Pancreas (tissue), 10 donors: ENCODE measurements at places on chromosomes 2 and 18. TPM values are rescaled to one million over a fixed set of nuclear protein-coding genes. Genes with fewer than 3 reads are reported as not detected.

- no peak for DNase-seq
Observed at GRCh38 chr2:196195758-196196157, 24.4 kb upstream of the STK17B start.

DNA sequence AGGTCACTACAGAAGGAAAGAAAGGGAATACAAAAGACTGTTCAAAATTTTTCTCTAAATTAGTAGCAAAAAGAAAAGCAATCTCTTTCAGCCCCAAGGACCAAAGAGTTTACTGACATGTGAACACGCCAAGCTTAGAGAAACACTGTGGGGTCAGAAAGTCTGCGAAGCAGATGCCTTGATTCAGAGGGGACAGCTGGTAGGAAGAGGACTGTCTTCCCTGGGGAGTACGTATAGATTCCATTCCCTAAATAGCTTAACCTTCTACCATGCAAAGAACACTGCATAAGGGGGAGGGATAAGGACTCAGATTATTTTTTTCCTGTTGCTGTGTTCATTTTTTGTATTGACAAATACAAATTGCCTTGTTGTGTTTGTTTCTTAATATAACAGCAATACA lies 96.1 kb downstream of the IRS1 start:
- DNase-seq: no peak

DNA sequence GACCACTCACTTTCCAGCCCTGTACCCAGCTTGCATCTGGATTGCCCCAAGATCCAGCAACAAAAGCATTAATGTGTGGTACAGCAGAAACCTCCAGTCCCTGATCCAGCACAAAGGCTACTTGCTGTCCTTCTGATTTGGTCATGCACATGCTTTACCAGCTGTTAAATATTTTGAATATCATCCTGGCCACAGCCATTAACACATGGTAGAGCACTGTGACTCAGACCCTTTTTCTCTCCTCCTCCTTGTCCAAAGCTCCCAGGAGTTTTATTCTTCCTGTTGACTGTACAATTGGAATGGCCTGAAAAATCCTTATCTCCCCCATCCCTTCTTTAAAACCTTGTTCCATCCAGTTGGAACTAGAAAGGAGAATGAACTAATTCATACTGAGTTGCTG lies 419.7 kb upstream of the TNP1 start:
- DNase-seq: no peak

GRCh38 chr2:222982010-222982908 lies 69.7 kb upstream of the KCNE4 start:
- peak; percentile 79 for DNase-seq

GRCh38 chr2:6676241-6676640 lies 189.5 kb downstream of the CMPK2 start:
- no peak for DNase-seq

DNA sequence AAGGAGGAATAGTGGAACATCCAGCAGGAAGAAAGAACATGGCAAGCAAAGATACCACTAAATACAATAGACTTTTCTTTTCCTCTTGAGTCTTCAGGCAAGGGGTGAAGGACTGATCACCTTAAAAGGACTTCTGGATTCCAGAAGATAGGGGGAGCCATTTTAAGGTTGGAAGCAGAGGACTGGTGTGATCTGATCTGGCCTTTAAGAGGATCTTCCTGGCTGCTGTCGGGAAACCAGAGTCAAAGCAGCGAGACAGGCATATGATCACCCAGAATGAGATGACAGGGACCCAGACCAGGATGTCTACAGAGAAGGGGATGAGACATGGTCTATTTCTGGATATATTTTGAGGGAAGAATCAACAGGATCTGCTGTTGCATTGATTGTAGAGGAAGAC lies 558.0 kb downstream of the STK39 start:
- no peak for DNase-seq

DNA sequence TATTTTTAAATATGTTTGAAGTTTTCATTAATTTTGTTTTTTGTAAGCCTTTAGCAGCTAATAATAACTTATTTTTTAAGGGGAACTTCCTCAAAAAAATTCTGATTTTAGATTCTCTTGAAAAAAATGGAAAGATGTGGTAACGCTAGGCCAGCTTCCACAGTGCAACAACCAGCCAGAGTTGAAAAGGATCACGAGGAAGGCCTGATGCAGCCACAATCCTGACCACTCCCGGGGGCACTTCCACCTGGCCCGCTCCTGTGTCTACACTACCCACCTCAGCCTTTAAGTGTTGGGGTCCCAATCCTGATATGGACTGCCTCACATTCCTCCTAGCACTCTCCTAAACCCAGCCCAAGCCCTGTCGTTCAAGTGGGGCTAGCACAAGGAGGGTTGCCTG lies 101.1 kb downstream of the TMEM17 start:
- no peak for DNase-seq

DNA sequence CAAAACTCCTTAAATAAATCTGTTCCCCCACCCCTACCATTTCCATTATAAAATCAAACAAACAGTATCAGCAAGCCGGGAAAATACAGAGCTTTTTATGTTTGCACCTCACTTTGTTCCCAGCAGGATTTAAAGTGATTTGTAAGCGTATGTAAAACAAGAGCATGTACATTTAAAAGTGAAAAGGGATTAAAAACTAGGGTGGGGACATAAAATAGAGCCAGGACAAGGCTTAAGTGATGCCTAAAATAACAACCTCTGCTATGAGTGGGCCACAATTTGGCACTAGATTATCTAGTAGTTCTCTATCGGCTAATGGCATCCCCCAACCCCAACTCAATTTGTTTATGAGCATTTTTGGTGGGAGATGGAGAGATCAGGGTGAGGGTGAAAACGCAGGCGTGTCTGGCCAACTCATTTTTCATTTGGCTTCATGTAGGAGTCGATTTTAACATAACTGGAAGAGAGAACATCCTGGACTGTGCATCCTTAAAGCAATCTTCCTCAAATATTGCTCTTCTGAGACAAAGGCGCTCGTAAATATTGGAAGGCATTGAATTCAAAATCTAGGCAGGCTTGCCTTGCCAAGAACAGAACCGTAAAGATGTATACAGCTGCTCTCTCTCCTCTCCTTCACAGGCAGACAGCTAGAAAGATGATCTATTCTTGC lies 34.5 kb upstream of the TSPYL6 start:
- DNase-seq: no peak

DNA sequence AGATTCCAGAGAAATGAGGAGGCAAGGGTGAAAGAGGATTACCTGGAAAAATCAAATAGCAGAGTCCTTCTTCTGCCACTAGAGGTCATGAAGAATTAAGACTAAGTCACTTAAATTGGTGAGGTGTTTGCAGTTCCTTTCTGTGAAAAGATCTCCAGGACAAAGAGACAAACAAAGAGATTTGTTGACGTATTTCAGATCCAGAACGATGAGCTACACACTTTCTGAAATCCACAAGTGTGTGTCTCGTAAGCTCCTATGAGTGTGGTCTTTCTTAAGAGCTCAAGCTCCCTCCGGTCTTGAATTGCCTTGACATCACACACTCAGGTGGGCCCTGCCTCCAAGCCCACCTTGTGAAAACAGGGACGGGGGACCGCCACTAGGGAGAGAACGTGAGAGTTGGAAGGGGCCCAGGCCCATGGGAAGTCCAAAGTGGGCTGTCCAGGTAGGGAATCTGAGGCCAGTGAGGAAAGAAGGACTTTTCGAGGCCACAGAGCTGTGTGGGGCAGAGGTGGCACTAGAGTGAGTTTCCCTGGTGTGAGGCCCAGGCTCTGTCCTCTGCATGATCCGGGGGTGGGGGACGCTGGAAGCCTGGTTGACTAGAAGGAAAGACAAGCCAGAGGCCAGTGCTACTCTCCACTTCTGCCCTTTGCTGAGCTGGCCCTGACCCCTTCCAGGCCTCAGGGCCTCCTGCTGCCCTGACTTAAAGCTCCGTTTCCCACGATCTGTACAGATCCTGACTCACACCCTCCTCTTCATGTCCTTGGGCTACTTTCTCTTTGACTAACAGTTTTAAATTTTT lies 168.1 kb upstream of the NCK2 start:
- DNase-seq: no peak

DNA sequence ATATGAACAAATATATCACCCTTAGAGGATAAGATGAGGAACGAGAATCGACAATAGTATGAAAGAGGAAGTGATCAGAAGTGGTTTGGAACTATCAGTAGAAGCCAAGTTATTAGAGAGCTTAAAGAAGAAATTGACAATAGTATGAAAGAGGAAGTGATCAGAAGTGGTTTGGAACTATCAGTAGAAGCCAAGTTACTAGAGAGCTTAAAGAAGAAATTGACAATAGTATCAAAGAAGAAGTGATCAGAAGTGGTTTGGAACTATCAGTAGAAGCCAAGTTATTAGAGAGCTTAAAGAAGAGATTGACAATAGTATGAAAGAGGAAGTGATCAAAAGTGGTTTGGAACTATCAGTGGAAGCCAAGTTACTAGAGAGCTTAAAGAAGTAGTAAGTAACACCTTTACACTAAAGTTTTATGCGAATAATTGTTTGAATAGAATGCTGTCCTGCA lies 175.5 kb downstream of the ZNF407 start:
- no peak for DNase-seq

DNA sequence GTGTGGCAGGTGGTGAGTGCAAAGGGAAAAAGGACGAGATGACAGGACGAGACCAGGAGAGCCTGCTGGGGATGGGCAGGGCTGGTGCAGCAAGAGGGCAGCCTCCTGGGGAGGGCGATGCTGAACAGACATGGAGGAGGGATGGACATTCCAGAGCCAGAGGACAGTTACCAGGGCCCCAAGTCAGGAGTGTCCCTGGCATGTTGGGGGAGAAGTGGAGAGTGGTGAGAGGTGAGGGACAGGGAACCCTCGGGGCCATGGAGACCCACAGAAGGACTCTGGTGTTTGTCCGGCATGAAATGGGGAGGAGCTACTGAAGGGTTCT lies 19.0 kb downstream of the MTERF4 start:
- no peak for DNase-seq

DNA sequence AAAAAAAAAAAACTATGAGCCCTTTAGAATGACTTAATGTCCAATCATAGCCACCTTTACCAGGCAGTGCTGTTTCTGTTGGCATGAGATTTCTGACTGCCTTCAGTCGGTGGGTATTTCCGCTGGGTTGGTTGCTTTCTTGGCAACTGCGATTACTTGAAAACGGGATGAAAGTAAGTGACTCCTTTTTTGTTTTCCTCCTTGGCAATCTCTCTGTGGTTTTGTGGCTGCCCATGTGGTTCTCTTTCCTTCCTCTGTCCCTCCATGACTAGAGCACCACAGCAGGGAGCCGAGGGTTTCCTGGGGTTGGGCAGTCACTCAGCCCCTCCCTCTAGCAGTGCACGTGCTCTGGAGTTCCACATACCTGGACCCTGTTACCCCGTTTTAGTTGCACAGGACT lies 112.1 kb downstream of the KLHL29 start:
- DNase-seq: no peak

DNA sequence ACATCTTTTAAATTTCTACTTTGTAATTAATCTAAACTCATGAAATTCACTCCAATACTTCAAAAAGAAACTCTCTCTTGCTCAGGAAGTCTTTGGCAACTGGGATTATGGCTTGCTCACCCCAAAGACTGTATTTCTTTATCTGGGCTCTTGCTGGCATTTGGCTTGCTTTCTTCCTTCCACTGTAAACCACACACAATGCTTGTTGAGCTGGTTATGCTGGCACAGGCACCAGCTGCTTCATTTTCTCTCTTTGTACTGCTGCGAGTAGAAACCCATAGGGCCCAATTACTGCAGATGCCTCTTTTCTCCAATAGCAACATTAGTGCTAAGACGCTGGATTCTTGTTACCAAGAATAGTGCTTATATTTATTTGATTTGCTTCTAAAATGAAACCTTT lies 51.4 kb downstream of the SLC38A11 start:
- DNase-seq: no peak

DNA sequence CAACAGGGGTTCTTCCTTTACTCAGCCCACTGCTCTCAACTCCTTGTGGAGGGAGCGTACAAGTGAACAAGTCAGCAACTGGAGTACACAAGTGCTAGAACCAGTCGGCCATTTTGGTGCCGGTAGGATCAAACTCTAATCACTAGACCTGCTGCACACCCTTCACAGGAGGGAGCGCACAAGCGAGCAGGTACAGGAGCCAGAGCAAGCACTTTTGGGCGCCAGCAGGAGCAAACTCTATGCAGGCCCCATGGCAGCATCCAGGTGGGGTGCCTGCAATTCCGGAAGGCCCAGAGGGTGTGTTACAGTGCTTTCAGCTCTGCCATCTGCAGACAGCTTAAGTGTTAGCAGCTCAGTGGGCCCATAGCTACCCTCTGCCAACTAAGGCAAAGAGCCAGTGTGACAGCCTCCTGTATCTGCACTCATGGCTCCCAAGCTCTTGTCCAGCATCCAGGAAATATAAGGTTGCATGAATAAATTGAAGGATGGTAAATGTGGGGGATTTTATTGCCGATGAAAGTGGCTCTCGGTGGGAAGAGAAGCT lies 426.1 kb downstream of the DCC start:
- DNase-seq: no peak

DNA sequence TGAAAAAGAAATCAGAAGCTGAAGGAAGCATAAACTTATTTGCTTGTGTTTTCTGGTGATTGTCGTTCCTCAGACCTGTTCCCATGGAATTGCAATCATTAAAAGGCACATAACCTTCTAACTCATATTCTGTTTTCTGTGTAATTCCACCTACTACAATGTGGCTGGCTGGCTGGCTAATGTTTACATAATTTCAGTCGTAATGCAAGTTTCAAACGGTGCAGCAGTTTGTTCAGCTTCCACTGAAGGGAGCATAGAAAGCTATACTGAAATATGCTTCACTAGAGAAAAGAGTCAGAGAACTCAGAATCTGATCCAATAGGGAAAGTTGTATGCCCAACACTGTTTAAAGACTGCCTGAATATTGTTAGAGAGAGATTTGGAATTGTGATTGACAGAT lies 27.1 kb upstream of the SCN7A start:
- no peak for DNase-seq

DNA sequence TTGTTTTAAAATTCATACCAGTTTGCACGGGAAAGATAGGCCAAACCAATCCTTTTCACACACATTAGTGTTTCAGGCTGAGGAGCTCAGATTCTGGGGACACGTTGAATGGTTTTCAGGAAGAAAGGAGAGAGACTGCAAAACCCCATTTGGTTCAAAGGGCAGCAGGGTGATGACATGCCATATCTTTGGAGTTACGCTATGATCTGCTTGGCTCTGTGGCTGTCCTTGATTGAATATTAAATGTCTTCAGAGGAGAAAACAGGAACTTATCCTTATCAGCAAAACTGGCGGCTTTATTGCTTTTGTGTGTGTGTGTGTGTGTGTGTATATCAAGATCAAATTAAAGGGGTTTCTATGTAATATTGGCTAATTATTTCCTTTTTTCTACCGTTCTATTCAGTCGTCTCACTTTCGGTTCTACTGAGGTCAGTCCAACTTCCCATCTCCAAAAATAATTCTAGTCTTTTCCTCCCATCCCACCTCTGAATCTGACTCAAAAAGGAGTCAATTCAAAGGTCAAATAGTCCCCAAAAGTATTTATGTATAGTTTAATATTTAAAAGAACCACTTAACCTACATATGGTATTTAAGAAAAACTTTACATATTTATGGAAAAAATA lies 292.9 kb upstream of the CCDC68 start:
- DNase-seq: no peak

The CCL20 gene
- total RNA-seq: 0.23 TPM

The SLC9A2 gene
- total RNA-seq: not detected

The COL4A3 gene
- total RNA-seq: 0.38 TPM

The LRRC30 gene
- total RNA-seq: not detected

The GRHL1 gene
- 5.3 TPM for total RNA-seq
